Stimulated activated CD8-positive, alpha-beta memory T cell treated with anti-CD3 and anti-CD28 coated beads, Interleukin-4, amount 100 ng/mL, for 1 hour (primary cell): ENCODE measurements at places on chromosomes 12 and 14.

DNA sequence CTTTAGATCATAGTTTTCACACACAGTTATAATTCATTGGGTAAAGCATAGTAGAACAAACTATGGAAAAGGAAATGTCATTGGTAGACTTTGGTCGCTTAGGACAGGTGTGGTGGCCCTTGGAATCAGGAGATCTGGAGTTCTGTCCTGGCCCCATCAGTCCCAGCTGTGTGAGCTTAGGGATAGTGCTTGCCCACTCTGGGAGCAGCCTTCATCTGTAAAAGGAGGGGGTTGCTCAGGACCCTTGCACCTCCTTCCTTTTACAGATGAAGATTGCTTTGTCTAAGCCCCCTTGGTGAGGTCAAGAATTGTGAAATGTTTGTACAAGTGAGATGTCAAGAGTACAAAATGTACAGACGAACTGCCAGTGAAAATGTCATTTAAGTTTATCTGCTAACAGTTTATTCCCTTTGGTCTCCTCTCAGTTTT lies 93.2 kb downstream of the BORCS5 start:
- no peak for DNase-seq

DNA sequence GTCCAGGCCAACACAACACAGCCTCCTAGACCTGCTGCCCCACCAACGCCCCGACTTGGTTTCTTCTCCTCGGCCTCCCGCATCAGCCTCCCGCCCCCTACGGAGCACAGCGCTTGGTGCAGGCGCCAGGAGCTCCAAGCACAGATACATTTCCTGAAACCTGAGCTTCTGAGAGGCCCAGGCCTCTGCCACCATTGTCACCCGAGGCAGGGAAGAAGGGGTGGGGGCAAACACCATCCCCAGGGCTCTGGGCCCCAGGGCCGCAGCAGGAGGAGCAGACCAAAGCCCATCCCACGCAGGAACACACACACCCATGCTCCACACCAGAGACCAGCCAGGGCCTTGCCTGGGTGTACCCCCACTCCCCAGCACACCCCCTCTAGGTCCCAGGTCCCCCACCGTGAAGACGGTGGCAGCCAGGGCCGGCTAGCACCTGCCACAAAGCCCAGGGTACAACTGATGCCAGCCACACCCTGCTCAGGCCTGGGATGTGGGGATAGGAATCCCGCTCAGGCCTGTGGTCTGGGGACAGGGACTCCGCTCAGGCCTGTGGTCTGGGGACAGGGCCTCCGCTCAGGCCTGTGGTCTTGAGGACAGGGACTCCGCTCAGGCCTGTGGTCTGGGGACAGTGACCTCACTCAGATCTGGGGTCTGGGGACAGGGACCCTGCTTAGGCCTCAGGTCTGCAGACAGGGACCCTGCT lies 5.4 kb downstream of the JAG2 start:
- no peak for DNase-seq

GRCh38 chr12:132672678-132673077 lies 14.5 kb downstream of the POLE start:
- DNase-seq = no peak

DNA sequence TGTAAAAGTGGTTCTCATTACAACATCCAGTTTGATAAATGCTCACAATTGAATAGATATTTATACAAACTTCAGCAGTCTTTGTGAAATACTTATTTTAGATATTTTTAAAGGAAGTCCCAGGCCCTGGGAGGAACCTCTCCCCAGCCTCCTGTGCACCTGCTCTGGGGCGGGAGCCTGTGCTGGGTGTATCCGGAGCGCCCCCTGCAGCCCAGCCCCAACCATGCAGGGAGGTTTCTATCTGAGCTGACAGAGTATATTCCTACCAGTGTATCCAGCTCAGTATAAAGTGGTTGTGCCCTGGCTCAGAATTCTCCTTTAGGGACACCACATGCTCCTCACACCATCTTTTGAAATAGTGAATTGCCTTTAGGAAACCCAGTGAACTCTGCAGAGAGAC lies 851.8 kb downstream of the TMEM121 start:
- DNase-seq = no peak

- no peak for DNase-seq
These were observed 39.4 kb upstream of the FBRSL1 start for GRCh38 chr12:132450418-132451171.
